Mucosa of gallbladder (tissue), 1 donor: ENCODE measurements at places on chromosomes 2 and 18. TPM values are rescaled to one million over a fixed set of nuclear protein-coding genes. Genes with fewer than 3 reads are reported as not detected.

FAM237A gene
- not detected for total RNA-seq

CCL20 gene
- 1.0 TPM for total RNA-seq

GALNT13 gene
- total RNA-seq, result 0.23 TPM

FSHR gene
- 0.20 TPM for total RNA-seq

UPP2 gene
- not detected for total RNA-seq

DNA sequence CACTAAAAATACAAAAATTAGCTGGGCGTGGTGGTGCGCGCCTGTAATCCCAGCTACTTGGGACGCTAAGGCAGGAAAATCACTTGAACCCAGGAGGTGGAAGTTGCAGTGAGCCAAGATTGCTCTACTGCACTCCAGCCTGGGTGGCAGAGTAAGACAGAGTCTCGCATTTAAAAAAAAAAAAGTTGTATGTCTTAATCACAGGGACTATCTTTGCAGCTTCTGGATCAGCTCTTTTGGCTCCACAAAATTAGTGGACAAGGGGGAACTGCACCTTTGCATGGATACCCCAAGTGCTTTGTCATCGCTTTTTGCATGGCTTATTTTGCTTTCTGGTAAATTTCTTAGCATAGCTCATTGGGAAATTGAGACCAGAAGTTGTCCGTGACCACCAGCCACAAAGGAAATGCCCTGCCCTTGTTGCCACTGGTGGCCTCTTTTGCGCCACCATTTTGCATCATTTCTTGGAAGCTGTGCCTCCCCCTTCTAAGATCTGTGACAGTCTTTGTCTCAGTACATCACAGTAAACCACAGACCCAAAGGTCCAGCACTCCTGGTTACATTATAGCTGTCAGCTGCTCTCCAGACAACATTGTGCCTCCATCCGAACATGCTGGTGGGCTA lies 43.9 kb upstream of the PCBP1 start:
- DNase-seq, result no peak

- no peak for DNase-seq
Measured at GRCh38 chr2:164913640-164914350, 41.5 kb downstream of the SLC38A11 start.

DNA sequence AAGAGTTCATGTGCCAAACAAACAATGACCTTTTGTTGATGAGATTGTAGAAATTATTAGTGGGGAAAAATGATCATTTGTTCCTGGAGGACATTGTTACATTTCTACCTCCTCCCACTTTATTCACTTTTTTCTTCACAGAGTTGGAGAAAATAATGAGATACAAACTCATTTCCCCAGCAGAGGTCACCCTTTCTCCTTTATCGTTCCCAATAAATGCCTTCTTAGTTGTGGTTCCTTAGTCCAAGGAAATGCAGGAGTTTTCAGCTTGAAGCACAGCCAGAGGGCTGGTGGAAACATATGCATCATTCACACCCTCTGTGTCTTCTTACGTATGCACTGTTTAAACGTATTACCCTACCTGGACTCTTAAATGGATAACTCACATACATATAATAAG lies 108.8 kb downstream of the SLC4A3 start:
- peak; percentile 18 for DNase-seq

DNA sequence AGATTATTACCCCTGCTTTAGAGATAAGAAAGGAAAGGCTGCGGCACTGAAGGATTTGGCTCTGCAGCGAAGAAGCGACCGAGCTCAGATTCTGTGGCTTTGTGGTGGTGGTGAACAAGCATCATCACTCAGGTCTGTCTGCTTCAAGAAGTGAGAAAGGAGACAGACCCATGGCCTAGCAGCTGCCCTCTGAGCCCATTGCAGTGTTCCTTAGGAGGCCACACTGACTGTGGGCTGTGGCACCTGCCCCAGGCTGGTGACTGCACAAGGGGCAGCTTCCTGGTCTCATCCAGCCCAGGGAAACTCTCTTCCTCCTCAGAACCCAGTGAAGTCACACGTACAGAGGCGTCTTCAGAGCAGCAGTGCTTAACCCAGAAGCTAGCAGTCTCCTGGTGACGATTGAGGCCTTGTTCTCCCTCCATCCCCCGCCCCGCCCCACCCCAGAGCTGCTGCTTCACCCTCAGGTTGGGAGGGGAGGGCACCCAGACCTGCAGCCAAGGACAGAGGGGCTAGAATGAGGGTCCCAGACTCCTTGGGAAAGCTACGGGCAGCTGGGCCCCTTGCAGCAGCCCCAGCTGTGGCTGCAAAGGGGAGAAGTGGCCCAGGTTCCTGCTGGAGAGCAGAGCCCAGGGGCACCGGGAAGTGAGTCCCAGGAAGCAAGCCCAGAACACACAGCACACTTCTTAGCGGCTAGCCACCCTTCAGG lies 22.2 kb downstream of the BIN1 start:
- DNase-seq, result no peak

DNA sequence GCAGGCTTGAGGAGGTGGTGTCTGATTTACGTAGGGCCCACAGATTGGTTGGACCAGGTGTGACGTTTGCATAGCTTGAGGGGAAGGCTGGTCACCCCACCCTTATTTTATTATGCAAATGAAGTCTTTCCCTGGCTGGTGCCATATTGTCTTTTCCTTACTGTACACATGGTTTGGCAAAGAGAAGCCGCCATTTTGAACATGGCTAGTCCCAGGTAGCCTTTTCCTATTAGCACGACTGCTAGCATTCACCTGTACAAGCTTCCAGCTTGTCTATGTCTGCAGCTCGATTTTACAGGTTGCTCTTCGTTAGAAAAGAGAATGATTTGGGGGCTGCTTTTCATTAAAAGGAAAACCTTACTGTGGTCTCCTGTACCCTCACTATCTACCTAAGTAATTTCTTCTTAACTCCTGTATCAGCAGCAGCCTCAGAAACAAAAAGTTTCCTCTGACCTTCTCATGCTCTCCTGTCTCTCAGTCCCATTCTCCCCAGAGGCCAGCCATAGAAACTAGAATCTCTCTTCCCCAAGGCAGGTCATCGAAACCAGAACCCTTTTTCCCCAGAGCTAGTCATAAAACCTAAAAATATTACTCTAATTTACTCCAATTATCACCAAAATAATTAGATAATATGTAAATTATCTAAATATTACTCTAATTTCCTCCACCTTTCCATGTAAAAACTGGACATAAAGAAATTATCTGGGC lies 151.8 kb downstream of the B3GNT2 start:
- no peak for DNase-seq

DNA sequence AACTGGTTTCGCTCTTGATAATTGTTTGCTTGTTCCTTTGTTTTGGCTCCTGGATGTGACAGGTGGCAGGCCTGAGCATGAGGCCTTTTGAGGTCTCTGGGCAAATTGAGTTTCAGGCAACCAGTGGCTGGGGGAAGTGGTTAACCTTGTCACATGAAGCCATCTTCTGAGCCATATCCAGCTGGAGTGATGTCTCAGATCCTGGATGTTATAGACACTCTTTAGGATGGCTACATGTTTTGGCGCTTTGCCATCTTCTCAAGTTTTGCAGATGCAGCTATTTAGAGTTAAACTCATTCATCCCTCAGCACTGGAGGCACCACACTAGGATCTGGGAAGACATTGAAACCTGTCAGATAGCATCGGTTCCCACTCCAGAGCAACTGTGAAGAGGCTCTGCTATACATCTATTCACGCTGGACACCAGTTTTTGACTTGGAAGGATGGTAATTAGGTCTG lies 25.3 kb upstream of the TACR1 start:
- DNase-seq, result no peak
